Activated naive CD8-positive, alpha-beta T cell treated with anti-CD3 and anti-CD28 coated beads, Interleukin-2, amount 10 ng/mL, durations not matched to agents 7 days and 5 days (primary cell): ENCODE measurements at places on chromosomes 5 and 9. TPM values are rescaled to one million over a fixed set of nuclear protein-coding genes. Genes with fewer than 3 reads are reported as not detected.

DNA sequence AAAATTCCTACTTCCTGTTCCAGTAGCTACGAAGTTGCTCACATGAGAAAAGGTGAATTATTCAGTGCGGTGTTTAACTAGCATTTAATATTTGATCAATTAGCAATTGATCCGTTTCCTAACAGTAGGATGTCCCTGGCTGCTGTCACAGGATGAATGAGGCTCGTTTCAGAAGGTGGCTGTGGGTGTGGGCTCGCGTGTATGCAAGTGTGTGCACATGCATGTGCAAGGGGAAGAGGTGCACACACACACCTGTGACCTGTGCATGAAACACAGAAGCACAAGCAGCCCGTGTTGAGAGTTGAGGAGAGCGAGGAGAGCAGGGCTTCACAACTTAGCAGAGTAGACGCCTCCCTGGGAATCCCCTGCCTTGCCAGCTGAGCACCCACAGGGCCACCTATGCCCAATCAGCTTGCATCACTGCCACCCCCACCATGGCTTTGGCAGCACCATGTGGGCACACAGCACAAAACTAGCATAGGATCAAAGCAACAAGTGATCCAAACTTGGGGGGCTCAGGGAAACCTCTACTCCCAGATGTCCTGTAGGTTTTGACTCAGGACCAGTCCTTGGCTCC, 107.2 kb downstream of the C5orf15 start:
- DNase-seq, result no peak

GRCh38 chr5:159616952-159617351, 286.7 kb upstream of the IL12B start:
- no peak for DNase-seq

GRCh38 chr5:35540002-35540401, 77.7 kb upstream of the SPEF2 start:
- no peak for DNase-seq

DNA sequence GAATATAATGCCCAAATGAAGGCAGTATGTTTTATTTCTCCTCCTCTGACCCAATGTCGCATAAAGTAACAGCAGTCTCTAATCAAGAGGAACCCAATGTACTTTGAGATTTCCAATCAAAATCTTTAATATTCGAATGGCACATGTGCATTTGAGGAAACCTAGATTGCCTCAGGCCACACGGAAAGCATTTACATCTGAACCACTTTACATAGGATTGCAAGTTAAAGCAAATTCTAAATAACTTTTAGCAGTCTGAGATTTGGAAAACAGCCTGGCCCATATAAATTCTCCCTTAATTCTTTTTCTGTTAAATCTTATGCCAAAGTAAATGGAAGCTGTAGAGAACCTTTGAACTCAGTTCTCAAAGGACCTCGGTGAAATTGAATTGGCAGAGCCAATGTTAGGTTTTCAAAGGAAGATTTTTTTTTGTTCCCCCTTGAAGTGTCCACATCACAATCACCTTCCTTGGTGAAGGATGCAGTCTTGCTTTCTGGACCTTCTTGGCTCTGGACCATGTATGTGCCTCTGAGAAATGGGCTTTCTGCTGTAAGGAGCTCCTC, 57.3 kb downstream of the SNCAIP start:
- no peak for DNase-seq

DNA sequence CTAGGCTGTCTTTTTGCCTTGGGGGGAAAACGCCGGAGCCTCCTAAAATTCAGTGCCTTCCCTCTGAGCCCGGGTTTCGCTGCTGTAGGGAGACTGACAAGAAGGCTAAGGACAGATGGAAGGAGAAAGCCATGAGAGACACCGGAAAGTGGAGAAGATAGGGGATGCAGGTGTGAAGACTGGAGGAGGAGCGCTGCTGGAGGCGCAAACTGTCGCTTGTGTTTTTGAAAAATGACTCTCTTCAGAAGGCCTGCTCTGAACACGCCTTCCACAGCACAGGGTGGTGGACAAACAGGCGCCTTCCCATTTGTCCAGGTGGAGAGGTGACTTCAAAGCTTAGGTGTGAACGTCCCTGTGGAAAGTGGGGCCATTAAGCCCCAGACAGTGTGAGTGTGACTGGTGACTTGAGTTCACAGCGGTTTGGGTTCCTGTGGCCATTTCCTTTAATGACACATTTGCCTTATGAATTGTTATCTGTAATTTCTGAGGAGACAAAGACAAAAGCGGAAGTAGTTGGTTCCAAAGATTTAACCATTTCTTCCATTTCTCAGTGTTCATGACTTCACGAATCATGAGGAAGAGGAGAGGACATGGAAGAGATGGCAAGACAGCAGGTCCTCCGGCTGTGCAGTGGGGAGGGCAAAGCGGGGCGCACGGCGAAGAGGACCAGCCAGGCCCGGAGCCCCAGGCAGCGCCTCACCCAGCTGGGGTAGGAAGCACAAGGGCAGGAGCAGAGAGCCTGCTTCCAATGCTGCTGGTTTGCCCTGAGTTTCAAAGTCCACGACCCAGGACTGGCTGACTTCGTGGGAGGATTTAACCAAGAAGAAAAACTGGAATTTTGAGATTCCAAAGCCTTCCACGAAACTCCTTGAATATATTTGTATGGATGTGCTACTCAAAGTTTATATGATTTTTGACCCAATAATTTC, 27.8 kb upstream of the SEMA4D start:
- no peak for DNase-seq

Gene AK6
- 33.3 TPM for total RNA-seq
